ENCODE measurements at places on chromosomes 1 and 21.
A peak's percentile ranks its signal among the peaks of the same experiment; 100 is the strongest.

DNA sequence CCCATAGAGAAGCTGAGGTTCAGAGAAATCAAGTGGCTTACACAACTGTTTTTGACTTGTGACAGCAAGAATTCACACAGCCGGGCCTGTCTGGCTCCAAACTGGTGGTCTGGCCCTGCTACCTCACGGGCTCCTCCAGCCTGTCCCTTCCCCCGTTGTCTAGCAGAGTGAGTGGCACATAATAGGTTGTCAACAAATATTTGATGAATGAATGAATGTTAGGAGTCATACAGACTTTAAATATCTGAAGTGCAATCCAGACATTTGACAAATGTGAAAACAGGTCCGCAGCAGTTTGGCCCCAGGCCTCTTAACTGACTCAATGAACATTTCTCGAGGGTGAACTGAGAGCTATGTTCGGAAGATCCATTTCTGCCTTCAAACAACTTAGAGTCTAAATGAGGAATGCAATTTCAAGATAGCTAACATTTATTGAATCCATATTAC lies 1.1 kb upstream of the RHOC start:
- DNase-seq, result no peak

DNA sequence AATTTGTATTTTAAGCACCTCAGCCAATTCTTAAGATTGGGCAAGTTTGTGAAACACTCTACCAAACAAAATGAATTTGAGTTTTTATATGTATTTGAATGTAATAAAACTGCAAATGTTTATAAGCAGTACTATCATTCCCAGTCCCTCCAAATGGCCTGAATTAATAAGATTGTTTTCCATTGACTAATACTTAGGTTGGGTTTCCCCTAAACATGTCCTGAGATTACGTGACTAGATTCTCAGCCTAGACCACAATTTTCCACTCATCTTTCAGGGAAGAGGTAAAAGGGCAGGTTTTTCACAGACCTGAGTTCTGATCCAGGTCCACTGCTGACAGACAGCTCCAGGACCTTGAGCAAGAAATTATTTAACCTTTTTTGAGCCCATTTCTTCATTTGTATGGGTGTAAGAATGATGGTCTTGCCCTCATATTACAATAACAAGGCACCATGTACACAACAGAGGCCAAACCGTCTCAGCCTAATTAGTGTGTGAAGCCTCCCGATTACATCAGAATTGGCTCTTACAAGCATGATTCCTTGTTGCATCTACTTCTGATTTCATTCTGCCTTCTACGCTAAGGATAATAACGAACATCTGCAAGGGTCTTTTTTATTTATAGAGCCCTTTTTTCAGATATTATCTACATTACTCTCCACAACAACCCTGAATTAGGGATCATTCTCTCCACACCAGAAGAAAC lies 51.2 kb downstream of the BEND5 start:
- DNase-seq, result no peak

- DNase-seq, result peak; percentile 25
Measured at GRCh38 chr21:37811711-37812110, 104.5 kb downstream of the KCNJ6 start.

DNA sequence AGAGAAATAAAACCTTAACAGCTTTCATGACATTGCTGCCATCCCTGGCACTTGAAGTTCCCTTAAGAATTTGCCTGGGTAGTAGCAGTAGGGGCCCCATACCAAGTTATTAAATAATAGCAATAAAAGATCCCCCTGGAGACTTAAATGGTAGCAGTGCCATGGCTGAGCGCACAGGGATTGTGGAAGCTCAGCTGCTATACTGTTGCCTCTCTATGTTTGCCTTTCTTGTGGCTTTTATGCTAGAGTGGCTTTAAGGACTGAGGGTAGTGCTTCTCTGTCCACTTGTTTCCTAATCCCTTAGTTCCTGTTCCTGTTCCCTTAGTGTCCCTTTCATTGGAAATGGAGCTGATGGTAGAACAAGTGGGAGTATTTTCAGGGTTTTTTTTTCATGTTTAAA lies 42.1 kb downstream of the NCF2 start:
- DNase-seq, result no peak

DNA sequence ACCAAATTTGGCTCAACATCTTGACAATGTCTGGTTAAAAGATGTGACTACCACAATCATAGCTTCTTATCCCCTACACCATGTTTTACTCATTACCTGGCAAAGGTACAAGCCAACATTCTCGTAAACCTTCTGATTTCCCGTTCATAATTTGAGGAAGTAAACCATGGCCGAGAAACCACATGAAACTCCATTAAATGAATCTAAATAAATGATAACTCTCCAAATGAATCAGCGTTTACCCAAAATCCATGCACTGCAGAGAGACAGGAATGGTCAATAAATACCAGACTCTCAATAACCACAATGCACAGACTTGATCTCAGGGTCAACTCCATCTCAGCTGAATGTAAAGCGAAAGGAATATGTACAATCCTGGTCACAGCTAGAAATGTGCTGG lies 125.2 kb downstream of the TYW3 start:
- DNase-seq, result no peak

DNA sequence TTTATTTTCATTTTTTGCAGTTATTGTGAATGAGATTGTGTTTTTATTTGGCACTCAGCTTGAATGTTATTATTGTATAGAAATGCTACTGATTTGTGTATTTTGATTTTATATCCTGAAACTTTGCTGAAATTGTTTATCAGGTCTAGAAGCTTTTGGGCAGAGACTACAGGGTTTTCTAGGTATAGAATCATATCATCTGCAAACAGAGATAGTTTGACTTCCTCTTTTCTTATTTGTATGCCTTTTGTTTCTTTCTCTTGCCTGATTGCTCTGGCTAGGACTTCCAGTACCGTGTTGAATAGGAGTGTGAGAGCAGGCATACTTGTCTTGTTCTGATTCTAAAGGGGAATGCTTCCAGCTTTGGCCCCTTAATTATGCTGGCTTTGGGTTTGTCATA lies 27.3 kb downstream of the ZNF691 start:
- DNase-seq, result no peak

- no peak for DNase-seq
Measured at GRCh38 chr1:22775478-22775877, 64.8 kb downstream of the EPHB2 start.

DNA sequence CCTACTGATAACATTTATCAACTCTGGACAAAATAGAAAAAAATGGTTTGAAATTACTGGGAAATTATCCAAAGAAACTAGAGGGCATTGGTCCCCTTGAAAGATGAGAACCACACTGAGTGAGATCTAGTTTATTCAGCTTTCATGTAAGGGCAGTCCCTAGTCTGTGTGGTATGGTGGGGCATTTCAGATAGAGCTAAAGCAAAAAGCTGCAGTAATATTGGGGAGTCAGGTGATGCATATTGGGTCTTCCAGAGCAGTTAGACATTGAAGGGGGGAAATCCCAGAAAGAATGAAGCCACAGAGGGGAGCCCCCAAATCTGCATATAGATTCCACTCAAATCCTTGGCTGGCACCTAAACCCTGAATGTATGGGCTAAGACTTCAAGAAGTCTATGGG lies 347.7 kb upstream of the POU3F1 start:
- no peak for DNase-seq

DNA sequence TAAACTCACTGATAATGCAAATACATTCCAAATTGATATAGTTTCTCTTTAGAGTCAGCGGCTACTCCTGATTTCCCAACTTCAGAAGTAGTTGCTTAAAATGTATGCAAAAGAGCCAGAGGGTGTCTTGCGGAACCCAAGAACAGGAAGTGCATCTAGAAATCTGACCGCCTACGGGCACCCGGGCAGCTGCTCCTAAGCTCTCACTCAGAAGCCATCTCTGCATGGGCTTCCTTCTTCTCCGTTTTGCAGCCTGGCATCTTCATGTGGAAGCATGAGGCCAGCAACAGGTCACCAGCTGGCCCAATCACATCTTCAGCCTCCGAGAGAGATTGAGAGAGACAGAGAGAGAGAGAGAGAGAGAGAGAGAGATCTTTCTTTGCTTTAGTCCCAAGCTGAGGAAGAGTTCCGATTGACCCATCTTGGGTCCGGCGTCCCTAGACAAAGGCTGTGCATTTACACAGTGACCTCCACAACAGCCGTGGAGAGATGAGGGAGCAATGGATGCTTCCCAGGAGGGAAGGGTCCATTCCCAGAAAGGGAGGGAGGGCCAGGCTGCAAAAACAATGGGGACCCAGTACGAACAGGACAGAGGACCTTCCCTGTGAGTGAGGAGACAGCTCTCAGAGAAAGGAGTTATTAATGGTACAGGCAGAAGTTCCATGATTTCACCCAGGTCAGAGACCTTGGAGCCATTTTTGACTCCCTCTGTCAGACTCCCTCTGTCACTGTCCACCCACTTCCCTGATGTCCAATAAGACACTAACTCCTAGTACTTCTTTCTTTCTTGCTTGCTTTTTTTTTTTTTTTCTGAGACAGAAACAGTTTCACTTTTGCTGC lies 28.2 kb upstream of the SLC30A1 start:
- no peak for DNase-seq

DNA sequence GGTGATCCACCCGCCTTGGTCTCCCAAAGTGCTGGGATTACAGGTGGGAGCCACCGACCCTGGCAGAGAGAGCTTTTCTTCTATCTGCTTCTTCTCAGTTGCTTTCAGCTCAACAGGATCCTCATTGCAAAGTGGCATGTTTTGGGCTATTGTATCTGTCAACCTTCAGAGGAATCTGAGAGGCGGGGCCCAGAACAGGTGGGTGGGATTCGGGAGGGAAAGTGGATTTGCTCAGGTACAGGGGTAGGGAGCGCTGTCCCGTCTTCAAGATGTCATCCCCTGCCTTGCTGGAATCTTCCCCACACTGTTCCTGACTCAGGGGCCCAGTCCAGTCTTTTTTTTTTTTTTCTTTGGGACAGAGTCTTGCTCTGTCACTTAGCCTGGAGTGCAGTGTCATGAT lies 26.9 kb upstream of the RCC2 start:
- DNase-seq, result no peak

DNA sequence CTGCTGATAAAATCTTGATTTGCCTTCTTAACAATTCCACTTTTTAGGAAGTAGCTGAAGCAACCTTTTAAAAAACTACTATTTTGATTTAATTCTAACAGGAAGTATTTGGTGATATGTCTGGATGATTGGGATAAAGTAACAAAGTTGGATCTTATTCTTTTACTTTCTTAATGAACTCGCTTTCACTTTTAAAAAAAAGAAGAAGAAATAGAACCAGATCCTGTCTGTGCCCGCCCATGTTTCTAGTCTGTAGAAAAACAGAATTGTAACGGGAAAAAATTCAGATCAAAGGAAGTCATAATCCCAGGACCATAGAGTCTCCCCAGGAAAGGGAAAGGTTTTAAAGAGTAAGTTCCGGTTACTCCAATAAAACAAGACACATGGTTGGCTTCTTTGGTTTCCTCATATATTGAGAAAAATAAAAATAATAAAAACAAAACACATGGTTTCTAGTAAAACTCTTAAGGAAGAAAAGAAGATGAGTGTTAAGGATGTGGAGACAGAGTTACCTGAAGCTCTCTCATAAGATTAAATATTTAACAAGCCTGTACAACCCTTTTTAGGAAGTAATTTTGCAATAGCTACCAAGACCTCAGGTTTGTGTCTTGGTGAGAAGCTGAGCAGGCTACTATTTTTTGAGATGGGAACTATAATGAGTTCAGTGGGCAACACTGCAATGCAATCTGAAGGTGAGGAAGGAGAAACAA lies 4.9 kb downstream of the CD48 start:
- no peak for DNase-seq

DNA sequence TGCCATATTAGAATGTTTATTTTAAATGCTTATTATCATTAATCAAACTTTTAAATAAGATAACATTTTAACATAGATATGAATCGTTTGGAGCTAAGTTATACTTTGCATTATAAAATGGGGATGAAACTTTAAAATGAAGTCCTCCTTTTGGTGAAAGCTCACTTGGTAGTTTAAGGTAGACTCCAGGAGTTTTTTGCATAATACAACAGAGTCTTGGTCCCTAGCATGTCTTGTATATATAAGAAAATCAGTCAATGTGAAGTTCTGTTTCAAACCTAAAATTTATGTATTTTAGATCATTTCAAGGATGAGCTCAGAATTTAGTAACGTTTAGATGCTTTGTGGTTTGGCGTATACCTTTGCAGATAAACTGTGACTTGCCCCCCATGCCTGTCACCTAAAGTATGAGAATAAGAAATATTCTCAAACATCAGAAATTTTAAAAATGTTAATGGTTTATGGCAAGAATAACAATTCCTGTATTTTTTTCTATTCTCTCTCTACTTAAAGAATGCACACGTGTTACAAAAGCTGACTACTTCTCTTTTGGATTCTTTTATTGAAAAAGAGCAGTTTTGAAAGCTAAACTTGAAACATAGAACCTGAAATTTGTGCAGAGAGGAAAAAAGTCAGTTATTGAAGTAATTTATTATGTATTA lies 3.8 kb downstream of the NFIA start:
- DNase-seq, result no peak

DNA sequence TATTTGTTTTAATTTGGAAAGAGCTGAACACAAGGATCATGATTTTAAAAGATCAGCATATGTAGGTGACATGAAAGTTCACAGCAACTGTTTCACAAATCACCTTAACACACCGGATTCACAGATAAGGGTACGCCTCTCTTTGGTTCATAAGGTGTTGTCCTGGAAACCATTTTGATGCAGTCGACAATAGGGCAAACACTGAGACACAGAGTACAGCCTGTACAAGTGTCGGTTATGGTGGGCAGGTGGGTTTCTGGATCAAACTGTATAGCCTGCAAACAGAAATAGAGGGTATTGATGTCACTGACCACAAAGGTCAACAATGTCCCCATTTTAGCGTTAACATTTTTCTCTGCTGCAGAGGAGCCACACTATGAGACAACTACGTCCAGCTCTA lies 357.3 kb downstream of the PTBP2 start:
- DNase-seq, result no peak

- DNase-seq, result no peak
Measured at GRCh38 chr1:41631154-41631553, 146.7 kb upstream of the EDN2 start.
